T-helper 2 cell treated with Interferon-gamma antibody and Interleukin-4, amounts not matched to agents 5 μg/mL and 100 μg/mL, for 36 hours (primary cell): ENCODE measurements at places on chromosomes 16 and 17.
A peak's percentile ranks its signal among the peaks of the same experiment; 100 is the strongest.

DNA sequence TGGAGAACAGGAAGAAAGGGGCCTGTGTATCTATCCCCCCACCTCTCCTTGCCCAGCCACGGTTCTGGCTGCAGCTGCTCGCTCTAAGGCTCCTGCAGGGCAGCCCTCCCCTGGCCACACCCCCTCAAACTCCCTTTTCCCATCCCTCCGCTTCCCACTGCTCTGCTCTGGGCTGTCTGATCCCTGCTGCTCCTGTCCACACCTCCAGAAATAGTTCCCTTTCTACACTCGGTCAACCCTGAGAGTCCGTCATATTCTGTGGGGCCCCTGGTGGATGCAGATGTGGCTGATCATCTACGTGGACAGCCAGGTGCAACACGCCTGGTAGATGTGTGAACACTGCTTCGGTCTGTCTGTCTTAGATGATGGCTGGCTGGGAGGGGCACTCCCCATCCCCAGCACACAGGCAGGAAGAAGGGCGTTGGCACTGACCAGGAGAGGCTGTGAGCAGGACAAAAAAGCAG is 19.3 kb upstream of the KRT19 start:
- no peak overlapping the region for H3K4me3 ChIP-seq
- peaks cover 5% of the 10 kb centered on the region for H3K27me3 ChIP-seq
- no peak for DNase-seq
- H3K27ac ChIP-seq, result no peak overlapping the region
- H3K36me3 ChIP-seq, result no peaks in the 10 kb centered on the region

DNA sequence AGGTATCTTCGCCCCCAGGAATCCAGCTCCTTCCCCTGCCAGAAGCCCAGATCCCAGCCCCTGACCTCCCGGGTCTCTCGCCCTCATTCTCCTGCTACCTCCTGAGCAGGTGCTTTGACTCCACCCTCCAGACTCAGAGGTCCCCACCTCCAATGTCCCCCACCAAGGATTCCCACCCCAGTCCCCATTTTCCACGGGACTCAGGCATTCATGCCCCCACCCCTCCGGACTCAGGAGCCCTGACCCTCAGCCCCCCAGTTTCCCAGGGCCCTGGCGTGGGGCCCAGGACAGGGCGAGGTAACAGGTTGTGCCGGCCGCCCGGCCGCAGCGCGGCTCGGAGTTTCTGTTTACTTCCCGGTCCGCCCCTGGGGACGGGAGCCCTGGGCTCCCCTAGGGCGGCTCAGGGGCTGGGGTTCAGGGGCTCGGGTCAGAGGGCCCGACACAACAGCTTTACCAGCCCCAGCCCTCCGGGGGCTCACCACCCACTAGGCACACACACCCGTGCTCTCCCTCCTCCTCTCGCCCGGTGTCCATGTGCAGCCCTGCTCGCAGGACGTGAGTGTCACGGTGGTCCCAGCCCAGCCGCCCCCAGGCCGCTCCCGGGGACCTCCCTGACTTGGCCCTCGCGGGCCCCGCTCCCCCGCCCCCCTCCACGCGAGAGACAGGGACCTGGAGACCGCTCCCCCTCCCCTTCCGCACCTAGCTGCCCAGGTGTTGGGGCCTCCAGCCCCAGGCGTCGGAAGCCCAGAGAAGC is 595 bp downstream of the BICDL2 start:
- no peak overlapping the region for H3K4me3 ChIP-seq
- peaks cover 4% of the 10 kb centered on the region for H3K4me1 ChIP-seq
- peaks cover 82% of the 10 kb centered on the region for H3K27me3 ChIP-seq
- H3K36me3 ChIP-seq, result peaks cover 1% of the 10 kb centered on the region
- H3K27ac ChIP-seq, result no peak overlapping the region
- DNase-seq, result no peak

- peak overlapping the region; percentile 87 for H3K27ac ChIP-seq
- peaks cover 37% of the 10 kb centered on the region for H3K4me1 ChIP-seq
- peak overlapping the region; percentile 44 for H3K4me3 ChIP-seq
- peak; percentile 26 for DNase-seq
- no peaks in the 10 kb centered on the region for H3K27me3 ChIP-seq
Measured at GRCh38 chr17:77842528-77843147, 115.9 kb upstream of the TNRC6C start.

DNA sequence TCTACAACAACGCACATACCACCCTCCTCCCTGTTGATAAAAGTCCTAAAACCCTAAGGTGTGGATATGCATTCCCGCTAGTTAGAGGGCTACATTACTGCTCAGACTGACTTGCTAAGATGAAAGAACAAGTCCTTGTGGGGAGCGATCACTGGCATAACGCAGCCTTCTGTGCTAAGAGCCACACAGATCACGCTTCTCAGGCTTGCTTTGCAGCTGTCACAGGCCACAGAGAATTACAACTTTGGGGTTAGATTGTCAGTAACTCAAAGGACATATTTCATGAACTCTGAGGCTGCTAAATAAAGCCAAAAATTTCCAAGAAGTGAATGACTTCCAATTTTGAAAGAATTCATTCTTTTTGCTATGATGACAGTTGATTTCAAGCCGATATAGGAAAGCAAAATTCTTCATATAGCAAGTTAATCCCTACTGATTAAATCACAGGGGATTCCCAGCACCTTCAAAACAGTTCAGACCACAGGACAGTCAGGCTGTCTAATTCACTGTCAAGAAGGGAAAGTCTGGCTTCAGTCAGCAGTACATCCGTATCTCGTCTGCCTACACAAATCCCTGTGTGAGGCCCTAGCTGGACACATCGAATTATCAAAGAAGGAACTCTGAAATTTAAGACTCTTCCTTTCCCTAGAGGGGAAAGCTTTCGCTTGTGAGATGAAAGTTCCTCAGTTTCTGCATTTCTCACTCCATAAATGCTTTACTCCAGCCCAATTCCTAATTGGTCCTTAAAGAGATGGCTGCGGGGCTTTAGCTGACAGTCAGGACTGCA is 107.1 kb downstream of the VPS53 start:
- H3K27ac ChIP-seq, result no peak overlapping the region
- H3K4me1 ChIP-seq, result peaks cover 3% of the 10 kb centered on the region
- DNase-seq, result no peak
- H3K27me3 ChIP-seq, result no peaks in the 10 kb centered on the region
- H3K4me3 ChIP-seq, result no peak overlapping the region

- no peaks in the 10 kb centered on the region for H3K36me3 ChIP-seq
- DNase-seq, result no peak
- no peaks in the 10 kb centered on the region for H3K27me3 ChIP-seq
- H3K4me3 ChIP-seq, result no peak overlapping the region
- no peak overlapping the region for H3K27ac ChIP-seq
Measured at GRCh38 chr16:78258375-78259065, 159.1 kb downstream of the WWOX start.

DNA sequence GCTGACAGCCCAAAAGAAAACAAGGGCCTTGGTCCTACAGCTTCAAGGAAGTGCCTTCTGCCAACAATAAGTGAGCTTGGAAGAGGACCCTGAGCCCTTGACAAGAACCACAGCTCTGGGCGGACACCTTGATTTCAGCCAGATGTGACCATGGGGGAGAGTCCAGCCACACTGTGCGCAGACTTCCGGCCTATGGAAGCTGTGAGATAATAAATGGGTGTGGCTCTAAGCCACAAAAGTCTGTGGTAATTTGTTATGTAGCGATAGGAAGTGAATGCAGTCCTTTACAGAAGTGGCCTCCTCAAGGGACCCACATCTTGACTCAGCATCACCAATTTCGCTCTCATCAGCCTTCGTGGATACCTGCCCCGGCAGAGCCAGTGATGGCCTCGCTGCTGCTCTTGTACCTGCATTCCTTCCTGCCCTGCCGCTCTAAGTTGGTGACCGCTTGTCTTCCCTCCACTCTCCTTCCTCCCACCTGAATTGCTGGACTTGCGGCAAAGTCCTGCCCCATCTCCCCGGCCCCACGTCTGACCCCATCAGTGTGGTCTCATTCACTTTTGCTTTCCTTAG is 29.3 kb downstream of the PRSS54 start:
- no peaks in the 10 kb centered on the region for H3K27me3 ChIP-seq
- DNase-seq, result no peak
- H3K36me3 ChIP-seq, result no peaks in the 10 kb centered on the region
- peaks cover 6% of the 10 kb centered on the region for H3K4me1 ChIP-seq
- no peak overlapping the region for H3K27ac ChIP-seq

DNA sequence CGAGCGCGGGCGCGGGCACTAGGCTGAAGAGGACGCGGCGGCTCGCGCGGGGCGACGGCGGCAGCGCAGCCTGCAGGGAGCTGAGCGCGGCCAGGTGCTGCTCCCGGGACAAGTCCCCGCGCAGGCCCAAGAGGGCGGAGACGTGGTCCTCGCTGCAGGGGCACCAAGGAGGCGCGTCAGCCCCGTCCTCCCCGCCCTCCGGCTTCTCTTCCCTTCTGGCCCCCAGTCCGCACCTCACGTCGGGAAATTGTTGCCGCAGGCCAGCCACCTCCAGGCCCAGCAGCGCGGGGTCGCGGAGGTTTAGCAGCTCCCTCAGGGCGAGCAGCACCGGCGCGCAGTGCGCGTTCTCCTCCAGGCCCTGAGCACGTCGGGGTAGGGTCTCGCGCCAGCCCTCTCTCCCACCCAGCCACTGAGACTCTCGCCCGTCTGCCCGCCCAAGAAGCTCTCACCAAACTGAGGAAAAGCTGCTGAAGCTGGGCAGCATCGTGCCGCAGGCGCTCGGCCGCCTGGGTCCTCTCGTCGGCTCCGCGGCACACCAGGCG is 761 bp upstream of the MATCAP1 start:
- peaks cover 10% of the 10 kb centered on the region for H3K4me1 ChIP-seq
- H3K27ac ChIP-seq, result no peak overlapping the region
- H3K4me3 ChIP-seq, result peak overlapping the region; percentile 90
- H3K36me3 ChIP-seq, result no peaks in the 10 kb centered on the region
- H3K27me3 ChIP-seq, result peaks cover 8% of the 10 kb centered on the region

GRCh38 chr17:56786989-56787482 is 46.7 kb downstream of the C17orf67 start:
- H3K36me3 ChIP-seq, result peaks cover 12% of the 10 kb centered on the region
- H3K27ac ChIP-seq, result peak overlapping the region; percentile 81
- peak overlapping the region; percentile 50 for H3K4me3 ChIP-seq
- DNase-seq, result peak; percentile 80
